AG04450 (cell line): ENCODE measurements at places on chromosomes 7 and 10.
A peak's percentile ranks its signal among the peaks of the same experiment; 100 is the strongest.

DNA sequence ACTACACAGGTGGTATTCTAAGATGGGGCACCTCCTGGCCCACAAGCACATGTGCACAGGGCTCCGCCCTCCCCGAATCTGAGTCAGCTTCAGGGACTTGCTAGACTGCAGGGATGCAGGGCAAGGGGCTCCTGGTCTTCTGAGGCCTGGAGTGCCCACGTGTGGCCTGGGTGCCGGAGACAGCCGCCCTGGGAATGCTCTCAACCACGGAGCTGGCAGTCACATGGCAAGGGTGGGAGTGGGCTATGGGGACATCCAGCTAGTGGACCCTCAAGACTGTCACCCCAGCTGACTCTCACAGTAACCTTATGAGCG lies 42.7 kb downstream of the CFAP46 start:
- DNase-seq = no peak

GRCh38 chr7:2274666-2275065 lies 32.6 kb downstream of the NUDT1 start:
- DNase-seq = no peak

GRCh38 chr7:17532861-17533404 lies 234.5 kb downstream of the AHR start:
- no peak for DNase-seq

DNA sequence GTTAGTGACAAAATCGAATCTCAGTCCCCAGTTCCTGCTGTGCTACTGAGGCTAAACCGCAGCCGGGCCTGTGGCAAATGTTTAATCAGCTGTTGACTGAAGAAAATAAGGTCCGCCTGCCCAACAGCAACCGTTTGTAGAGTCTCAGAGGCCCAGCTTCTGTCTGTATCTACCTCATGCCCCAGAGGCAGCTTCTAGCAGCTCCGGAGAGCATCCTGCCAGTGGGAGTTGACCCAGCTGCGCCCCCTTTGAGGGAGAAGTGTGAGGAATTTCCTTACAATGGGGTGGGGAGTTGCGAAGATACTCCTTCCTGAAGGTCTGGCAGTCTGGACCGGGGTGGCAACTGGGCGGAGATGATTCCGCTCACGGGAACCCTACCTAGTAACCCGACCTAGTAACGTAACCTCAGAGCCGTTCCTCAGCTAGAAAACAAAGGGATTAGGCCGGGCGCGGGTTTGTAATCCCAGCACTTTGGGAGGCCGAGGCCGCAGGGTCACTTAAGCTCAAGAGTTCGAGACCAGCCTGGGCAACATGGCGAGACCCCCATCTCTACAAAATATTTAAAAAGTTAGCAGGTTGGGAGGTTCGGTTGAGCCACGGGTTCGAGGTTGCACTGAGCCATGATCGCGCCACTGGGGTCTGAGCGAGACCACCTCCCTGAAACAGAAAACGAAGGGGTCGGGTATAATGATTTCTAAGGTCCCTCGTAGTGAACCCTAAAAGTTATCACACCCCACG lies 846 bp upstream of the ZNF775 start:
- peak; percentile 20 for DNase-seq

- peak; percentile 11 for DNase-seq
Observed at GRCh38 chr7:97064972-97065587, 40.4 kb upstream of the DLX5 start.

- no peak for DNase-seq
Observed at GRCh38 chr7:24472093-24472492, 101.2 kb upstream of the PALS2 start.

GRCh38 chr7:25859412-25860274 lies 292.4 kb upstream of the NFE2L3 start:
- DNase-seq = no peak

DNA sequence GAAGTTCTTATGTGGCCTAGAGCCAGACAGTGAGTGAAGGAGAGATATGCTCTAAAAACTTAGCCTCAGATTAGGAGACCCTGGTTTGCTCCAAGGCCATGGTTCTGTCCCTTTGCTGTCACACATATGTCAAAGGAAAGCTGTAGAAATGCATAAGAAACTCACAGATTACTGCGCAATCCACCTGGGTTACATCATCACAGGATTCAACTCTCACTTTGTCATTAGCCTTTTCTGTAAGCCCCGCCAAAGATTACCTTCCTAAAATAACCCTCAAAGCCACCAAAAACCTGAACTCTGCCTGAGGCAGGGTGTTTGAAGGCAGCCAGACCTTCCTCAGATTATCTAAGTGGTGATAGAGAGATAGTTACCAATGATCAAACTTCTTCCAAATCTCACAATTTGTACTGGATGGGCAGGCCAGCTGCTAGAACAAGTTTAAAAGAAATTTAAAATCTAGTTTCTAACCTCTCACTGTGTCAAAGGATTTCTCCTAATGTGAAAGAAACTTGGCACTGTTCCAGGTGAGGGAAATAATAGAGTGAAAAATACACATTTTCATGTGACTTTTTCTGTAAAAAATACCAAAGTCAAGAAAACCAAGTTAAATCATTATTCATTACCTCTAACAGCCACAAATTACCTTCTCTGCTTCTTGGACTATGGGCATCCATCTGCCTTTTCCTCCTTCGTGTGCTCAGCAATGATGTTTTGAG lies 567.2 kb downstream of the SUGCT start:
- no peak for DNase-seq

GRCh38 chr7:152103691-152104090 lies 78.2 kb downstream of the GALNT11 start:
- no peak for DNase-seq

- DNase-seq = no peak
Observed at GRCh38 chr7:26853788-26854393, 10.5 kb downstream of the SKAP2 start.

- no peak for DNase-seq
Observed at GRCh38 chr7:40587419-40587818, 452.6 kb downstream of the SUGCT start.

GRCh38 chr7:90538405-90538804 lies 57.7 kb upstream of the CDK14 start:
- DNase-seq = no peak

DNA sequence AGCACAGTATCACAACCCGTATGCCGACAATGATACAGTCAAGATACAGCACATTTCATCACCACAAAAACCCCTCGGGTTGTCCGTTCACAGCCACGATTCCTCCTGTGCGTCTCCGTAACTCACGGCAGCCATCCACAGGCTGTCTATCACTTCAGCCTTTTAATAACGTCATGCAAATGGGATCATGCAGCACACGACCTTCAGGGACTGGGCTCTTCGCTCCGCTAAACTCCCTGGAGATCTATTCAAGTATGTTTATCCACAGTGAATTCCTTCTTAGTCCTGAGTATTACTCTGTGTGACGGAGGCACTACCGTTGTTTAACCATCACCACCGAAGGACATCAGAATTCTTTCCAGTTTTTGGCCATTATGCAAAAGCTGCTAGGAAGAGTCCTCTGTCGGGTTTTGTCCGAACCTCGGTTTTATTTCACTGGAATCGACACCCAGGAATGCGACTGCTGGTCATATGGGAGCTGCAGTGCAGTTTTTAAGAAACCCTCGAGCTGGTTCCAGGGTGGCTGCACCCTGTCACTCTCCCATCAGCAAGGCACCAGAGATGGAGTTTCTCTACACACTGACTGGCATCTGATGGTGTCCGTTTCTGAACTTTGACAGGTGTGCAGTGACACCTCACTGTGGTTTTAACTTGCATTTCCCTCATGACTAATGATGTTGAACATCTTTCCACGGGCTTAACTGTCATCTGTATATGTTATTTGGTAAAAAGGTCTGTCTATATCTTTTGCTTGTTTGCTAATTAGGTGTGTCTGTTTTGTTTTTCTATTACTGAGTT lies 193.6 kb downstream of the MAD1L1 start:
- DNase-seq = no peak

GRCh38 chr10:80260295-80261243 lies 28.9 kb downstream of the MAT1A start:
- DNase-seq = no peak

- no peak for DNase-seq
Observed at GRCh38 chr7:460374-461116, 59.1 kb downstream of the PDGFA start.

GRCh38 chr10:28938745-28939144 lies 261.4 kb downstream of the BAMBI start:
- DNase-seq = no peak

DNA sequence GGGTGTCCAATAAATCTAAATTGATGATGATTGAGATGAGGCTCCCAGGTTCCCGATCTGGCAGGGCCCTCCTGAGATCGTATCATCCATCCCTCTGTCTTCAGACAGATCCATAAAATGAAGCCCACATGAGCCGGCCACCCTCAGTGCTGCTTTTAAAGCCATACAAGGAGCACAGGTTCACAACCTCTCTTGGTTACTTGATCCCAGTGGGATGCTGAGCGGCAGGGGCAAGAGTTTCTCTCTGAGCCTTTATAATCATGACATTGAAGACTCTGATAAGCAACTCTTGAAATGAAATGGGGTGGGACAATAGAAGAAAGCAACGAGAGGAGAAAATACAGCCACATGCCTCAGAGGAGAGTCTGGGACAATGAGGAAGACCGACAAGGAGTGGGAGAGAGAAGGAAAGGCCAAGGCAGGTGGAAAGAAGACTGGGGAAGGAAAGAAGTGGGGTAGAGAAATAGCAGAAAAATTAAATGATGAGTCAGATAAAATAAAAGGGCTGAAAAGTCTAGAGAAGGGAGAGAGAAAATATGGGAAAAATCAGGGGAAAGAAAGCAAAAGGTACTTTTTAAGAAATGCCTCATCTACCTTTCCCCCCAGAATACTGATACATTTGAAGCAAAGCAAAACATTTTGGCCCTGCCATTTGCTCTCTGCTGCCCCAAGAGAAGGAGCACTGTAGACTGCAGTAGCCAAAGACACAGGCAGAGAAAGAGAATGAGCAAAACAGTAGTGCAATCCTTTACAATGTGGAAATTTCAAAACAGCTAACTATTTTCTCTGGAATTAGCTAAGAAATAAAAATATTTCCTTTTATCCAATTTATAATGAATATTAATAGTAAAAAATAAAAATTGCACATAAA lies 14.6 kb downstream of the GBX1 start:
- DNase-seq = no peak

DNA sequence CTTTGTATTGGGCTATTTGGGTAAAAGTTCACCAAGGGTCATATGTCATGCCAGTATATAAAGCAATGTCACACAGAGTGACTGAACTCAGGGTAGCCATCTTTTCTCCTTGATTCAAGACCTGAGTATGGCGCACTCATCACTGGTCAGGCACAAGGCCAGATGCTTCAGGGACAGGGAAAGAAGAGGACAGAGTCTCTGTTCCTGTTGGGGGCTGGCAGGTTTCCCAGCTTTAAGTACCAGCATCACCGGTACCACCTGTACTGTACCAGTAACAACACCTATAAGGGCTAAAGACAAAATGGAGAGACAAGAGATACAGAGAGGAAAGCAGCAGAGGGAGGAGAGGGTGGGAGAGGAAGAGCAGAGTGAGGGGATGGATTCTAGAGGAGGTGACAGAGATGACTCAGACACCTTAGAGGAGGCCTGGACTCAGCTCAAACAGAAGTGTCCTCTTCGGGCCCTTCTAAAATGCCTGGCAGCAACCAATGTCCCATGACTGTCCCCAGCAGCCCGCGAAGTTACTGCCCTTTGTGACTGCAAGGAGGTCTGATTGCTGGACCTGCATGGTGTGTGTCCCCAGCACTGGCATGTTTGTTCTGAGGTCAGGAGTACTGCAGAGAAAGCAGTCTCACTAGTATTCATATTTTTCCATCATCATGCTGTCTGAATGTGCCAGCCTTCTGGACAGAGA lies 191.3 kb downstream of the MYOF start:
- no peak for DNase-seq

DNA sequence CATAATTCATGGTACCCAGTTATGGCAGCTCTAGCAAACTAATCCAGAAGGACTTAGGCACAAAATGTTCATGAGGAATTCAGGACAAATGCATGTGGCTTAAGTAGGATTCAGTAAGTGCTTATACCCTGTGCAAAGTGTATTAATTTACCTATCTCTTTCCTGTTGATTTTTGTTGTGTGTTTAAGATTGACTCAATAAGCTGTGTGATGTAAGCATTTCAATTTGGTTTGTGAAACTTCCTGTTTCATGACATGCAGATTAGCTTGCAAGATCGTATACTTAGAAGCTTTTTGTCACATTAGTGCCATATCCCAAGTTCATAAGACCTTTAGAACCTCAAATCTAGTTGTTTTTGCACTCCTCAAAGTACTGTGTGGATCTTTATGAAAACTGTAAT lies 416.7 kb downstream of the ARL4A start:
- DNase-seq = no peak

DNA sequence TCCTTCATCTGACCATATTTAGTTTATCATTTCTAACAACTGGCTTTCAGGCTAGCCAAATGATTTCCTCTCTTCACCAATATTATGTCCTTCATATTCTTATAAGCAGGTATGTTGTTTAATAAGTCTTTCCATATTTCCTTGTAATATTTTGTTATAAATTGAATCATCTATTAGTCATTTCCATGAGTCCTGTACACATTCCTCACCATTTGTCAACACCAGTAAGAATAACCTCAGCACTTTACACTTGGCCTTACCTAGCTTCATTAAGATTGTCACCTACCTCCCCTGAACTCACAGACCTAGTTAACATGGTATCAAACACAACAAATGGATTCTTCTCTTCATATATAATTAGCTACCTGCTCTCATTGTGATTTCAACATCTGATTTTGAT lies 282.3 kb downstream of the SEMA3D start:
- DNase-seq = no peak

DNA sequence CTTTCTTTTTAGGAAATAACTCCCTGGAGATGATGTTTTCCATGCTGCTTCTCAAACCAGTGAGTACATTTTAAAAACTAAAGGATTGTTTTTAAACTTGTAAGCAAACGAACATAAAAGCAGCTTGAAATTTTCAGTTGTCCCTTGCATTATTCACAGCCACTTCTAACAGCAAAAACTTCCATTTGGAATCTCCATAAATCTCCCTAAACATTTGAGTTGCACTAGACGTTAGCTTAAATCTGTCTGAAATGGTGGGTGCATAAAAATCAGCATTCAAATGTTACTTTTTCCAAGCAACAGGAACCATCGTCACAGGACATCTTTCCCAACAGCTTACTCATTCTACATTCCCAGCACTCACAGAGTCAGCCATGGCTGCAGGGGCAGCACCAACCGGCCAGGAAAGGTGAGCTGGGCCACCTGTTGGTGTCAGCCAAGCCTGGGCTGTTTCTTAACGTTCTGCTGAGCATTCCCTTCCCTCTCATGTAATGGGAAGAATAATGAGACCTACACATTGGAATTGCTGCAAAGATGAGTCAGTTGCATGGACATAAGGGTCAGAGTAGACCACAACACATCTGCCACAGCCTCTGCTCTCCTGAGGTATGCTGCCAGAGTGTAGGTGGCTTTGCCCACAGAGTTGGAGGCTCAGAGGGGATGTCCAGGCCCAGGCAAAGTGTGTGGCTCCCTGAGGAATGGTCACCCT lies 163.2 kb downstream of the TNS3 start:
- DNase-seq = peak; percentile 88

DNA sequence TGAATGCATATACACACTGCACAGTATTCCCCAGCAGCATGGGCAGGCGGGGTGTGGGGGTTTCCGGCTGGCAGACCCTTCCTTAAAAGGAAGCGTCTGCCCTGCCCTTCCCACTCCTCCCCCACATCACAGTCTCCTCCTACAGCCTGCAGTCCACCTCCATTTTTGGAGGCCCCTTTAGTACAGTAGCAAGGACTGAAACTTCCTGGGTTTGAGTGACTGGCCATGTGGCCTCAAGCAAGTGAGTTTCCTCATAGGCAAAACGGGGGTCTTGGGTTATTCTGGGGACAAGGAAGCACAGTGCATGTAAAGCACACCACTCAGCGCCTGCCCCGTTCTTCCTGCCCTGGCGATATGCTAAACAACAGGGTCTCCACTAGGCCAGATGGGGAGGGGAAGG lies 62.1 kb upstream of the COL13A1 start:
- DNase-seq = no peak

- no peak for DNase-seq
Observed at GRCh38 chr7:3832199-3832598, 531.1 kb downstream of the SDK1 start.
